Cerebellar nuclear complex (tissue), 1 donor: ENCODE measurements at places on chromosomes 4 and X.

DNA sequence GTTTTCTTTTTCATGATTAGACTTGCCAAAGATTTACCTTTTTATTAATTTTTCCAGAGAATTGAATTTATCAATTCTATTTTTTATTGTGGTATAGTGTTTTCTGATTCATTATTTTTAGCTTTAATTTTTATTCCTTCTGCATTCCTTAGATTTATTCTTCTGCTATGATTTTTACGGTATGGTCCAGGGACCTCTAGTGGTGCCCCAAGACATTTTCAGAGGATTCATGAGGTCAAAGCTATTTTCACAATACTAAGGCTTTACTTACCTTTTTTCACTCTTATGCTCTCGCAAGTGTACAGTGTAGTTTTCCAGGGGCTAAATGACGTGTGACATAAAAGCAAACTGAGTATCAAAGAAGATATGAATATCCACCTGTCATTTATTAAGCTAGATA, 8.0 kb downstream of the RADX start:
- no peak for DNase-seq

- DNase-seq, result no peak
Measured at GRCh38 chr4:83413676-83414075, 41.9 kb downstream of the HELQ start.

GRCh38 chrX:20487227-20487626, 220.5 kb upstream of the RPS6KA3 start:
- no peak for DNase-seq

DNA sequence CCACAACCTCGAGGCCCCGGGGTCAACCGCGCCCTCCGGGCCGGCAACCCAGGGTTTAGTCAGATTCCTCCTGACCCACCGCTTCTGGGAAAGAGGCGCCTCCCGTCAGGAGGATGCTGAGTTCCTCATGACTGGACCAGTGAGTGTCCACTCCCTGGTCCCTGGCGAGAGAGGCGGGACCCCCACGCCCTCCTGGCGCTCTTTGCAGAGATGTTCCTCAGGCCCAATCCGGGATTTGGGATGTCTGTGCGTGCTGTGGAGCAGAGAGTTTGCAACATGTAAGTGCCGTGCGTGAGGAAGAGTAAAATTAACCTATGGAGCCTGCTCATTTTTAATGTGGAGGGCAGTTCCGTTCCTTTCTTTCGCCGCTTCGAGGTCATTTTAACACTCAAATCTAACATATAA, 824 bp upstream of the UGDH start:
- peak; percentile 30 for DNase-seq

GRCh38 chr4:181761156-181761555, 482.0 kb upstream of the TENM3 start:
- no peak for DNase-seq
